Stimulated activated CD4-positive, alpha-beta T cell treated with anti-CD3 and anti-CD28 coated beads, Interleukin-1b, Interleukin-23, amount 100 ng/mL, for 4 hours (primary cell): ENCODE measurements at places on chromosomes 7 and 10.

DNA sequence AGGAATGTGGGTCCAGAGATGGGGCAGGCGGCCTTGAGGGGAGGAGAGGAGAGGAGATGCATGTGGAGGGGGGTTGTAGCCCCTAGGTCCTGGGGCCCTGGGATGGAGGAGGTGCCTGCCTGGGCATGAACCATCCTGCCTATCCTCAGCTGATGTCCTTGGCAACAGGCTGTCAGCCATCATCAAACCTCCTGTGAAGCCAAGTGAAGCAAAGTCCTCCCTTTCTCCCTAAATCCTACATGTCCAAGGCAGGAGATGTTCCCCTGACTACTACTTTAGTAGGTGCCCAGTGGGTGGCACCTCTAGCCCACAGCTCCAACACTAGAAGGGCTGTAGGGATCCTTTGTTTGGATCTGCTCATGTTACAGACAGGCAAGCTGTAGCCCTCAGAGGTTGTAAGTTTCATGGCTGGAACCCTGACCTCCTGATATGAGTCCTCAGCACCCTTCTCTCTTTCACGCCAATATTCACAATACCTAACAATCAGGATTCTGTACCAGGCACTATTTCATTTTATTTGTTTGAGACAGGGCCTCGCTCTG lies 66.6 kb upstream of the SYPL1 start:
- DNase-seq = no peak

GRCh38 chr7:5596046-5596895 lies 172.6 kb upstream of the TNRC18 start:
- DNase-seq = peak; percentile 56

GRCh38 chr7:81929386-81929785 lies 159.5 kb upstream of the HGF start:
- DNase-seq = no peak

DNA sequence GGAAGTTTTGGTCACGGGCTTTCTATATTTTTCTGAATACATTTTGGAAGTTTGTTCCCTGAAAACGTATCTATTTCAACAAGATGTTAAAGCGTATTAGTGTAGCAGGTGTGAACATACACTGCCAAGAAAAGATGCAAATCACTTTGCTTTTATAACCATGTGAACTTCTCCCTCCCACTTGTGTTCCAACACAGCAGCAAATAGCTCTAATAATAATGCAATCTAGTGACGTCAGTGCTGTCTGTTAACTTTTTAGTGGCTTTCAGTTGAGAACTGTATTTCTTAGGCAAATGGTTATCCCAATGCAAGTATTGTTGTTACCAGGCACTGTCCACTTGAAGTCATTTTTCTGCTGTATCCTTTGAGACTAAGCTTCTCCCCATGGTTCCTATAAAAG lies 188.4 kb upstream of the IGFBP3 start:
- DNase-seq = no peak

- no peak for DNase-seq
Measured at GRCh38 chr10:91104193-91105041, 116.0 kb upstream of the PCGF5 start.

GRCh38 chr7:37683246-37684120 lies at the start of gene GPR141:
GPR141 (plus strand) TSS chr7:37683766; CDS start chr7:37740394, 56,628 bp downstream.
- DNase-seq = no peak

GRCh38 chr7:148721390-148721789 lies 22.7 kb downstream of the CUL1 start:
- DNase-seq = no peak

GRCh38 chr10:33091201-33091600 lies 133.2 kb upstream of the ITGB1 start:
- no peak for DNase-seq

DNA sequence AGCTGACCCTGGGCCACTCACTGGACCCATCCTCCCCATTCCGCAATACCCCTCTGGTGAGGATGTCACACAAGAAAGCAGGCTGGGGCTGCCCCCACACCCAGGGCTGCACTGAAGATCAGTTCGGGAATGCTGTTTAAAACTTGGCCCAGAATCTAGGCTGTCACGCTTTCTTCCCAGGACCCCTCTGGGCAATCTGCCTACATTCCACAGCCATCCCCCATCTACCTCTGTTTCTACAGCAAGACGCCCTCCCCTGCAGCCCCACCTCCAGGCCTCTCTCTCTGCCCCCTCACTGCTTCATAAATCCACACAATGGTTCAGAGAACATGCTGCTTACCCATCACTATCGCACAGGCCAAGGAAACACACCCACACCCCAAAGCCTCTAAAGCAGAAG lies 36.1 kb downstream of the XPNPEP1 start:
- no peak for DNase-seq

DNA sequence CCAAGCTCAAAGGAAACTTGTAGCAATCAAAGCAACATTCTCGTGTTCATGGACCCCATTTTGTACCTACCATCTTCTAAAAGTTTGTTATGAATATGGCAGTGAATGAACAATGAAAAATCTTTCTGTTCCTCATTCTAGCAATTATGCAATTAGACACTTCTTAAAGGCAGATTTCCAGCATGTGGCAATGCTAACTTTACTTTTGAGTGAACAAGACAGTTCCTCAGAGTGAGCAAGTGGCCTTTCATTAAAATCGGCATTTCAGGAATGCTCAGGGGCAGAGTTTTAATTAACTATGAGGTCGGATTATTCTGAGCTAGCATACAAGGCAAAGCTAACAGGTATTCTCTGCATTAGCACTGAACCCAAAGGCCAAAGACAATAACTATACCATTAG lies 48.4 kb upstream of the NFE2L3 start:
- DNase-seq = no peak

DNA sequence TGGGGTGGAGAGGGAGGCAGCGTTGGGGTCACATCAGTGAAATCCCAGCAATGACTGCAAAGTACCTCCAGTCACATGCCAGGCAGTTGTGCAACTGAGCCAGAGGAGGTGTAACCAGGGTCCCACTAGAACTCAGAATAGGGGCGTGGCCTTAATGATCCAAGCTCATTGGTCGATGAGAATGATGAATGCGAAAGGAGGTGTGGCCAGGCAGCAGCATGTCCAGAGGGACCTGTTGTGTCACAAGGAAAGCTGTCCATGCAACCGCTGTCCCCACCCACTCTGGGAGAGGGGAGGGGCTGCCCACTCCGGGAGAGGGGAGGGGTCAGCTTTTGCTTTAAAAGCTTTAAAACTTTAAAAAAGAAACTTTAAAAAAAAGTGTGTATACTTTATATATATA lies 25.3 kb upstream of the MTPAP start:
- DNase-seq = no peak

GRCh38 chr7:157422279-157422678 lies 85.5 kb downstream of the DNAJB6 start:
- no peak for DNase-seq

DNA sequence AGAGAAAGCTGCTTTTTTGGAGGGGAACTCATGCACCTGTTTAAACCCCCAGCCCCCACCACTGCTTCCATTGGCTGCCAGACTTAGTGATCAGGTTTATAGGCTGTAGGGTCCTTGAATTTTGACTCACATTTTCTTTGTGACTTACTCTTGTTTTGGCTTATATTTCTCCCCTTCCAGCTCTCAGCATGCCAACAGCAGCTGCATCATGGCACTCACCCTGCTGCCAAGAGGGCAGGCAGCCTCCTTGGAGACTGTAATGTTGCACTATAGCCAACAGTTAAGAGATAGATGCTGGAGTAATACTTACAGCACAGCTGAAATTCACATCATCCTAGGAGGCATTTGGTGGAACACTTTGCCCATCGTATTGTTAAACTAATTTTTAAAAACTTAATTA lies 98.0 kb upstream of the GLCCI1 start:
- no peak for DNase-seq

GRCh38 chr10:79021331-79021907 lies 47.3 kb upstream of the ZMIZ1 start:
- no peak for DNase-seq

DNA sequence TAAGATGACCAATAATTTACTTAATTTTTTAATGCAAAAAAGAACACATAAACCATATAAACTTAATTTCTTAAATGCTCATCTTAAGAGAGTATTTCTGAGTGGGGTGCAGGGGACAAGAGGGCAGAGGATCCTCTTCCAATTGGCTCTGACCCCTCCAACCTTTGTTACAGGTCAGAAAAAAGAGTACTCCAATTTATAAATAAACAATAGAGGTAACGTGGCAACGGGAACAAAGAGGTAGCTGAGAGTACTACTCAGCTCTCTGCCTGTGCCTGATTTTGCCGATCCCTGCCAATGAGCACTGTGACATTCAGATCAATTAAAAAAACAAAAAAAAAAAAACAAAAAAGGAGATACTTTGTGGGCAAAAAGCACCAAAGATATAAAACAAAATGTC lies 307.9 kb downstream of the PARD3 start:
- no peak for DNase-seq

GRCh38 chr7:50690541-50691011 lies 92.1 kb downstream of the GRB10 start:
- DNase-seq = no peak

GRCh38 chr10:86376403-86376802 lies 9.8 kb upstream of the GRID1 start:
- no peak for DNase-seq

GRCh38 chr10:20274571-20274970 lies 458.3 kb downstream of the PLXDC2 start:
- DNase-seq = no peak

- DNase-seq = no peak
Measured at GRCh38 chr7:107414198-107414597, 55.7 kb upstream of the GPR22 start.

GRCh38 chr7:120064565-120064964 lies 208.4 kb upstream of the KCND2 start:
- no peak for DNase-seq
